ENCODE measurements at places on chromosomes 13 and 19.
A peak's percentile ranks its signal among the peaks of the same experiment; 100 is the strongest.

DNA sequence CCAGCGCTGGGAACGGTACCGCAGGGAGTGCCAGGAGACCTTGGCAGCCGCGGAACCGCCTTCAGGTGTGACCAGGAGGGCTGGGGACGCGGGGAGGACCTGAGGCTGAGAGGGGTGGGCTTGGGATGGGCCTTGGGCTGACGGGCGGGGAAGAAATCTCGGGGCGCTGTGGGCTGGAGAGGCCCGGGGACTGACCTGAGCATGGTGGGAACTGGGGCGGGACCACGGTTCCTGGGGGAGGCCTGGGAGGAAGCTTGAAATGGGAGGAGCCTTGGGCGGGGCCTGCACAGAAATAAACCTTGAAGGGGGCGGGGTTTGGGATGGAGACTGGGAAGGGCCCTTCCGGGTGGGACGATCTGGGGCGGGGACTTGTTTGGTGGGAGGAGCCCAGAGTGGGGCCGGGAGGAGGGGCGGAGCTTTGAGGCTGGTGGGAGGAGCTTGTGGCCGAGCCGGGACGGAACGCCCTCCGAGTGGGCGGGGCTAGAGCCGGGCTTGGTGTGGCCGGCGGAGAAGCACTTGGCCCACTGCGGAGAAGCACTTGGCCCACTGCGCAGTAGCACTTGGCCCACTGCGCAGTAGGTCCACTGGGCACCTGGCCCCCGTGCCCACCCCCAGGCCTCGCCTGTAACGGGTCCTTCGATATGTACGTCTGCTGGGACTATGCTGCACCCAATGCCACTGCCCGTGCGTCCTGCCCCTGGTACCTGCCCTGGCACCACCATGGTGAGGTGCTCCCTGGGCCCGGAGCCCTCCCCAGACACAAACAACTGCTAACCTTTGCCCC lies 2.8 kb downstream of the GIPR start:
- peak; percentile 67 for DNase-seq

- DNase-seq: no peak
Measured at GRCh38 chr19:46717716-46718143, 816 bp upstream of the PRKD2 start.

- DNase-seq: no peak
Measured at GRCh38 chr19:38638461-38638860, 9.0 kb upstream of the ACTN4 start.

DNA sequence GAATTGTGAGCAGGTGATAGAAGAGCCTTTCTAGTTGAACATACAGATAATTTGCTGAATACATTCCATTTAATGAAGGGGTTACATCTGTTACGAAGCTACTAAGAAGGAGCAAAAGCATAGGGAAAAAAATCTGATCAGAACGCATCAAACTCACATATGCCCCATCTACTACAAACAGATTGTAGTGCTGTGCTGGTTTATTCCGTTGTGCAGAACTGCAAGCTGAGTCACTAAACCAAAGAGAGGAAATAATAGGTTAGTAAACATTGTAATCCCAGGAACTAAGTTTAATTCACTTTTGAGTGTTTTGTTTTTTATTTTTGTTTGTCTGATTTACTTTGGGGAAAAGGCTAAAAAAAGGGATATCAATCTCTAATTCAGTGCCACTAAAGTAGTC lies 136.3 kb downstream of the CDK8 start:
- DNase-seq: no peak

- no peak for DNase-seq
Measured at GRCh38 chr13:33970746-33971561, 153.0 kb downstream of the RFC3 start.

- DNase-seq: no peak
Measured at GRCh38 chr19:16581145-16581970, 9.1 kb upstream of the SLC35E1 start.

- DNase-seq: no peak
Measured at GRCh38 chr13:102472650-102473049, 70.8 kb upstream of the FGF14 start.

DNA sequence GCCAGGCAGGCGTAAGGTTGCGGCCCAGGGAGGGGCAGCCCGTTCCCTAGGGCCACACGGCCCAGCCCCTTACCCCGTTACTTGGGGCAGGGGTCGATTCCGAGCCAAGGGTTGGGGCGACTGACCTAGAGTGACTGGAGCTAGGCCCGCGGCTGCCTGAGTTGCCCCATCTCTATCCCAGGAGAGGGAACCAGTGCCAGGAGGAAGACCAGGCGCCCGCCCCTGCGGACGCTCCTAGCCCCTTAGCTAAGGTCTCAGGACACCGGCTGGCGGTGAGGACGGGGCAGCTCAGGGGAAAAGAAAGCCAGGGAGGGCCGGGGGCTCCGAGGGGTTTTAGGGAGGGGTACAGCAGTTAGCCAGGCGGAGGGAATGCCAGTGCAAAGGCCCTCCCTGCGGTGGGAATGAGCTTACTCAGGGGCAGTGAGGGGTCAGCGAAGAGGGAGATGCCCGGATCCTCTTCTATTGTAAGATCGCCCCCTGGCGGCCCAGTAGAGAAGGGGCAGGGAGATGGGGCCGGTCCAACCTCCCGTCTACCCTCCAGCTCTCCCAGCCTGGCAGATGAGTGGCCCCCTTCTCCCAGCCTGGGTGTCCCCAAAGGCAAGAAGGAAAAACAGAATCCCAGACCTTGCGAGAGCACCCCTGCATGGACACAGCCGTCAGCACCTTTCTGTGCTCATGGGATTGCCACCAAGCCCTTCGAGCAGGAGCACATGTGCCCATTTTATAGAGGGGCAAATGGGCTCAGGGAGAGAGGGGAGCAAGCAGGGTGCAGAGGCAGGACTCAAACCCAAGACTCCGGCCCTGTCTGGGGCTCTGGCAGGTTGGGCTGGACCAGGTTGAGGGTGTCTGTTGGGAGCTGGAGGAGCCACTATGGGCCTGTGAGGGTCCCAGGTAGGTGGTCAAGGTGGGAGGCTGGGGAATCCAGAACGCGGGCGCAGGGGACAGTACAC lies 16.3 kb downstream of the CILP2 start:
- DNase-seq: peak; percentile 48

DNA sequence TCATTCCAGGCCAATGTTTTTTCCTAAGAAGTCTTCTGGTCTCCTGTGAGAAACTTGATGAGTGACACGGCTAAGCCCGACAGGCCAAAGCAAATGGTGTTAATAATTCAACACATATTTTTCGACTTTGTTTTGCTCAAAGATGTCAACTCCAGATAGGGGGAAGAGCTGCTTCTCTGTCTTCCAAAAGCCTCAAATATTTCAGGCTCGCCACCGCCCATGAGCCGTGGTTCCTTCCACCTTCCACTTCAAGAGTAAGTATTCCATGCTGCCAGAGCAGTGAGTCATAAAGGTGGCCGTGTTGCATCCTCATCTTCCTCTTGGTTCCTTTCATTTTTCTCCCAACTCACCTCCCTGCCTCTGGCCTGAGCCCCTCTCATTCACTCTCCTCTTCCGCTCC lies 272.6 kb downstream of the EFNB2 start:
- peak; percentile 65 for DNase-seq

- DNase-seq: peak; percentile 88
Measured at GRCh38 chr13:32212421-32212820, 102.7 kb downstream of the ZAR1L start.

DNA sequence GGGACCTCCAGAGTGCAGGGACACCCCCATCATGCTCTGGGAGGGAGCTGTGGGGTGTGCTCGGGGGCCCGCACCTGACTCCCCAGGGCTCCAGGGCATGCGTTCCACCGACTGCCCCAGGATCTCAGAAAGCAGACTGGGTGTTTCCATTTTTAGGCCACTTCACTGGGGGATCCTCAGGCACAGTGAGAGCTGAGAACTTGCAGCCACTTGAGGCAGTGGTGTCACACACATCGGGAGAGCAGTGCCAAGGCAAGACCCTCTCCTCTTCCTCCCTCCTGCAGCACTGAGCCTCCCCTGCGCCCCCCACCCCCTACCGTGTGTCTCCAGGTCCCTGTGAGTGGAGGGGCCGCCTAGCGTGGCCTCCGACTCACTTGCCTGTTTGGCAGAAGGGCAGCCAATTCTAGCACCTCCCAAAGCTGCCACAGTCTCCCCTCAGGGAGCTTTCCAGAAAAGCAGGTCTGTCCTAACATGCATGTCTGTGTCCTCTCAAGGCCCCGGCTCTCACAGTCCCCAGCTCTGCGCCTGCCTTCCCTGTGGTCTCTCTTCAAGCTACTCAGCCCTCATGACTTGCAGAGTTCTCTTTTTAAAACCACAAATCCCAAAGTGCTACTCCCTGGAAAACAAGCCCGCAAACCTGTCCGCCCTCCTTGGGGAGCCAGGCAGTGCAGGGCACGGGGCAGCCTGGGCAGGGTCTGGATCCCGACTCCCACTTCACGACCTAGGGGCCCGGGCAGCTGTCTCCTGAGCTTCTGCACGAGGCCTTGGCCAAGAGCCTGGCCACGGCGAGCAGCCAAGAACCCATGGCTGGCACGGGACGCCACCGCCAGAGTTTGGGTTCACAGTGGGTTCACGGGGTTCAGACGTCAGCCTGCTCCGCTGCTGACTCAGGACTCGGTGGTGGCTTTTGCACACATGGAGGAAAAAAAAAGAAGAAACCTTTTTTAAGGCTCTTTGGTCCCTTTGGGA lies 94.1 kb downstream of the STK24 start:
- DNase-seq: peak; percentile 36

DNA sequence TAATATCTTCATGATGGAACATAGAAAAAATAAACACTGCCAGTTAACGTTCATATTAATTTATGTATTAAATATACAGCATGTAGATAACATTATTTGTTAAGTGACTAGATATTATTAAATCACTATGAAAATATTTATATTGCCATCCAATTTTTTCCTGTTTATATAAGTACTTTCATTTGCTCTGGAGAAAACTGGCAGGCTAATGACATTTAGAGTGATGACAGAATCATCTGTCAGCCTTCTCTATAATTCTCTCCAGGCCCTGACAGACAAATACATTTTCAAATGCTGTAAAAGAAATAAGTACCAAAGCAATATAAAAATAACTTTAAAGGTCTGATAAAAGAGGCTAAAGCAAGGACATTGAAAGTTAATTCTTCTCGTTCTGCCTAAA lies 2556.7 kb upstream of the PCDH20 start:
- no peak for DNase-seq

DNA sequence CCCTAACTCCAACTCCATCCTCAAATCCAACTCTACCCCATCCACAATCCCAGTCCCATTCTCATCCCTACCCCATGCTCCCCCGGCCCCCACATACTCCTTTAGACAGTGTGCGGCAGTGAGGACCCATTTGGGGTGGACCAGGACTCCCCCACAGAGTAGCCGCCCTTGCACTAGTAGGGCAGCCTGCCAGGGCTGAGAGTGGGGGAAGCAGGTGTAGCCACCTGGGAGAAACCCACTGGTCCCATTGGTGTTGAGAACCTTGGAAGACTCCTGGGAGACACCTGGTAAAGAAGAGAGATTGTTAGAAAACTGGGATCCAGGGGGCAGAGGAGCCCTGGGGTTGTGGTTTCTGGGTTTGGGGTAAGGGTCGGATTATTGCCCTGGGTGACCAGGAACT lies 4.6 kb downstream of the KLK13 start:
- no peak for DNase-seq

DNA sequence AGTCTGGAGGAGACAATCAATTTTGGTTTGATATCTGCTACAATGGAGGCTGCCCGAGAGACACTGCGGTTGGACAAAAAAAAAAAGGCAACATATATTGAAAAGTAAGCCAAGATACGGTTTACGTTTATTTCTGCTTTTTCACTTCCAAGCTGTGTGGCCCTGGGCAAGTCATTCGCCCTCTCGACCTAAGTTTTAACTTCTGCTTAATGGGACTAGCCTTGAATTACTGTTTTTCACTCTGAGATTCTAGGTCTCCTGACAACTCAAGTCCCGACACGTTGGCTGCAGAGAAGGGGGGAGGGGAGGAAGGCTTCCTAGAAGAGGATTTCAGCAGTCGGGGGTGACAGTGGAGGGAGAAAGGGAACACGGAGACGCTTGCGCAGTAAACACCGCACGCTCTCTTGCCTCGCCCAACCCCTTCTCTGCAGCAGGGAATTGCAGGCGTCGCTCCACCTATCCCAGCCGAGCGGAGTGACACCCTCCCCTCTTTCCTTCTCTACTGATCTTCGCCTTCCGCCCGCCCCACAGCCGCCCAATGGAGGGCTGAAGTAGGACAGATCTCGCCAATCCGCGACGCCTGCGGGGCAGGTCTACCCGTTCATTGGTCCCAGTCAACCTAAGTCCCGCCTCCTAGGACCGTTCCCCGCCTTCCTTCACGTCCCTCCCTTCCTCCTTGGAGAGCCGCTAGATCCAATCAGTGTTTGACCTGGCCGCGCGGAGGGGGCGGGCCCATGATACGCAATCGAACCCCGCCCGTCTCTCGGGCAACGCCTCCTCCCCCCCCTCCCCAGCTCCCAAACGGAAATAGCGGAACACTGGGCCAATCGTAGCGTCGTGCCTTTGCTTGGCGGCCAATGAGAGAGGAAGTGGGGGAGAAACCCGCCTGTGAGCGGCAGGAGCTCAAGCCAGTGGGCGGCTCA lies 533 bp upstream of the AP2A1 start:
- peak; percentile 100 for DNase-seq

GRCh38 chr13:66659701-66660467 lies 570.3 kb downstream of the PCDH9 start:
- peak; percentile 70 for DNase-seq

- no peak for DNase-seq
Measured at GRCh38 chr19:1896508-1896907, 8.7 kb upstream of the ADAT3 start.

GRCh38 chr13:52067237-52067636 lies 42.7 kb downstream of the UTP14C start:
- DNase-seq: no peak

DNA sequence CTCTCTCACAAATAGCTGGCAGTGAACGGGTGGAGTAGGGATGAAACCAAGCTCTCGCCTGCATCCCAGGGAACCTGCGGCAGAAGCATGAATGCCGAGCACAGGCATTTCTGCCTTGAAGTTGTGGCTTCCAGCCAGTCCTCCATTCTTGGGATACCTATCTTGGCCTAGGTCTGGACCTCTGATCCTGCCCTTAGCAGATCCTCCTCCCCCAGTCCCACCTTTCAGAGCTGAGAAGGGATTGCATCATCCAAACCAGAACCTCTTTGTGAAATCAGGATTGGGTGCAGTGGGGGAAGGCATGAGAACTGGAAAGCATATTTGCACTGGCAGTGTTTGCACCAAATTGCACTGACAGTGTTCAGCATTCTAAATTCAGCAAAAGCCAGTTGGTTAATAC lies 5.8 kb downstream of the ZNF780A start:
- DNase-seq: no peak

DNA sequence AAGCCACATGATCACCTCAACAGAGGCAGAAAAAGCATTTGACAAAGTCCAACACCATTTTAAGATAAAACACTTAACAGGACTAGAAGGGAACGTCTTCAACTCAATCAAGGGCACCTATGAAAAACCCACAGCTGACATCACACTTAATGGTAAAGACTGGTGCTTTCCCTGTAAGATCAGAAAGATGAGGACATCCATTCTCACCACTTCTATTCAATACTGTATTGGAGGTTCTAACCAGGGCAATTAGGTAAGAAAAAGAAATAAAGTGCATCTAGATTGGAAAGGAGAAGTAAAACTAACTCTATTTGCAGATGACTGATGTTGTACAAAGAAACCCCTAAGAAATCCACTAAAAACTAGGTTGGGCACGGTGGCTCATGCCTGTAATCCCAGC lies 11.2 kb upstream of the AKAP8 start:
- DNase-seq: no peak

Measured in fibroblast of upper back skin (primary cell).